HuH-7.5 (cell line): ENCODE measurements at places on chromosomes 12 and 14.
A peak's percentile ranks its signal among the peaks of the same experiment; 100 is the strongest.

DNA sequence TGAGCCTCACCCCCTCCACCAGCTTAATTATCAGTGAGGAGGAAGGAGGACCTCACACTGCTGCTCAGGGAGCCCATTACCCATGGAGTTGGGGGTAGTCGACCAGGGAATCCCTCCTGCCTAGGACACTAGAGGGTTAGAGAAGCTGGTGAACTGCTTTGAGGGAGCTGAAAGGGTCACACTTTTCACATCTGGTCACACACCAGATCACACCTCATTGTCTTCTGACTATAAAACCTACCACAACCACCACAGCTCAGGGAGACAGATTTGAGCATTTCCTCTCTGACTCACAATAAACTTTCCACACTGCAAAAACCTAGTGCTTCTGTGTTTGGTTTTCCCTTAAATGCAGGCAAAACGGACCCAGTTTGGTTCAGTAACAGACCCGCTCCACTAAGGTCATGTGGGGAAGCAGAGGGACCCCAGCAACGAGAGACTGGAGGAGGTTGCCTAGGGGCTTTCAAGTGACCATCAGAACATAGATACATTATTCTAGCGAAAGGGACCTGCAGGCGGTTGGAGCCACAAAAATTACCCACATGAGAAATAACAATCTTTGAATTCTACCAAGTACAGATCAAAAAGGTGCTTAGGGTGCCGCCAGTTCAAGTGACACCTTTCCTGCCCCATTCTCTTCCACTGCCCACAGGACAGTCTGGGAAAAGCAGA lies 151.4 kb upstream of the AVPR1A start:
- DNase-seq = no peak

DNA sequence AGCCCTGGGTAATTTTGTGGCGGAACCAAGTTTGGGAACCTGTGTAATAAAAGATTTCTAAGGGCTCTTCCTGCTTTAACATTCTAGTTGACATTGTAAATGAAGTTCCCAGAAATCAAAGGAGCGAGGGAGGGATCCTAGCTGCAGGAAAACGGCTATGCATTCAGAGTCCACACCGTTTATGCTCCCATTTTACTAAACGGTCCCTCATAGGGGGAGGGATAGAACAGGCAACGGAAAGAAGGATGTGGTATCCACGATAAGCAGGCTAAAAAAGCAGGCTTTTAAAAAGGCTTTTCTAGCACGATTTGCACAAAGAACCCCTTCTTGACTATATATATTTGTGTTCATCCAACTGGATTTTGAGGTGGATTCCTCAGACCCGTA lies 559 bp downstream of the SYNJ2BP start:
- DNase-seq = no peak

GRCh38 chr14:80946797-80947196 lies 5.3 kb upstream of the CEP128 start:
- no peak for DNase-seq

DNA sequence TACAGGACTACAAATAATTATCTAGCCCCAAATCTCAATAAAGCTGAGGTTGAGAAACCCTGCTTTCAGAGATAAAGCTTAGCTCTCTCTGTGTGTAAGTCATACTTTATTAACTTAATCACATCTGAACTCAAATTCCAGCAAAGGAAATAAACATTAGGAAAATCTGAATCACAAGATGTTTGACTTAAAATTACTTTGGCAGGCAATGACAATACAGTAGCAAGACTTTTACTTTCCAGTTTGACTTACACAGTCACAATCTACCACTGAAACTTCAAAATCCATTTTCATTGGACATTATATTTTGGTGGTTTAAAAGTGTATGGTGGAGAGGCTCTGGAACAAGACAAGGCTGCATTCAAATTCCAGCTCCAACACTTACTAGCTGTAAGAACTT lies 11.4 kb downstream of the TMEM116 start:
- no peak for DNase-seq

GRCh38 chr12:96014943-96015599 lies 18.9 kb upstream of the HAL start:
- DNase-seq = no peak

DNA sequence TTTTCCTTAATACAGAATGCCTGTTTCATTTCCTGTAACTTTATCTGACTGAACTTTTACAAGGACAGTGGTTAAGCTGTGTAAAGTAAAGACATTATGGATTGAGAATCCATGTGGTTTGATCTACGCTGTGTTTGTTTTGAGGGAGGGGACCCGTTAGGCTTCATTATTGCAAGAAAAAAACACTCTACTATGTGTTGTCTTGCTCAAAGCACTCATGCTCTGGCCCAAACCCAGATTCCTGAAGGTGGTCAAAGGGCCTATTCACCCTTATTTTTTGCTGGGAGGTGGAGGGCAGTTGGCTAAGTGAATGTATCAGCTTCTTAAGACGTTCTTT lies 11.9 kb downstream of the RNF10 start:
- no peak for DNase-seq

DNA sequence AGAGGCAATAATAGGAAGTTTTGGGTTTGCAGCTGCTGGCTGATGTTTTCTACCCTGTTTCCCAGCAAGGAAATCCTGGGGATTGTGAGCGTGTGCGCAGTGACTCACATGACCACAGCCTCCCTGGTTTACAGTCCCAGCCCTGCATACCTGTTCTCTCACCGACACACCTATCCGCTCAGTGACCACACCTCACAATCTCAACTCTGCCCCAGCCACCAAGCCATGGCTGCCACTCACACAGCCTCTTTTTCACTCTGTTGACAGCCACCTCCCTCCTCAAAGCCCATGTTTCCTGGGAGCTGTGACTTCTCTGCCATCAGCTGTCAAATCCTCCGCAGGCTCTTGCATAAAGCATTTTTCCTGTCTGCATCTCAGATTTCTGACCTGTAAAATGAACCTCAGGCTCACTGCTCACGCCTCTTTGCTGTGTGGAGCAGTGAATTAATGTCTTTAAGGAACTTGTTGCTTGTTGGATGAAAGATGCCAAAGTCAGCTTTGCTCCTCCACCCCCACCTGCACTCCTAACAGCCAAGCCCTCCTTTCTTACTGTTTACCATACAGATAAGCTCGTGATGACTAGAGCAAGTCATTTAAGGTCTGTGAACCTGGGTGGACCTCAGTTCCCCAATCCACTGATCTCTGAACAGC lies 43.5 kb downstream of the B4GALNT3 start:
- peak; percentile 54 for DNase-seq

- no peak for DNase-seq
These were observed 361.7 kb downstream of the SNAPC1 start for GRCh38 chr14:62123961-62124360.

DNA sequence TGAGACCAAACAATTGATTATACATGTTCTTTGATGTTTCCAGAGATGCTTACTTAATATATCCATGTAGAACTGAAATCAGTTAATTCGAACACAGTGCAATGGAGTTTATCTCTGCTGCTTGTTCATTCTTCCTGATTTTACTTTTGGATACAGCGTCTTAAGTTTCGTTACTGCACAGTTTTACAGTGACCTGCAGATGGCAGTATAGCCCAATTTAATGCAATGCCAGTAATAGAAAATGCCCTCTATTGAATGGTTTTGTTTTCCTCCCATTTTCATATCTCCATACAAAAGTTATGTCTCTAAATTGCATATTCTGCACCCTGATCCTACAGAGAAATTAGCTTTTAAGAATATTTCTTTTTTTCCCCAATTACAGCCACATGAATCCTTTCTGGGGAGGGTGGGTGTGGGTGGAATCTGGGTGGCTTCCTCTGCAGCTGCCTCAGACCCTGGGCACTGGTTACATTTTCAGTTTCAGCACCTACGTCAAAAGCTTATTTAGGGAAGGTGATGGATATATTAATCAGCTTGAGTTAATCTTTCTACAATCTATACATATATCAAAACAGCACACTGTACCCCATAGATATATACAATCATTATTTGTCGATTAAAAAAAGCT lies 101.1 kb upstream of the DCD start:
- DNase-seq = peak; percentile 29

- DNase-seq = no peak
These were observed 3.9 kb downstream of the CEBPE start for GRCh38 chr14:23115039-23115731.

DNA sequence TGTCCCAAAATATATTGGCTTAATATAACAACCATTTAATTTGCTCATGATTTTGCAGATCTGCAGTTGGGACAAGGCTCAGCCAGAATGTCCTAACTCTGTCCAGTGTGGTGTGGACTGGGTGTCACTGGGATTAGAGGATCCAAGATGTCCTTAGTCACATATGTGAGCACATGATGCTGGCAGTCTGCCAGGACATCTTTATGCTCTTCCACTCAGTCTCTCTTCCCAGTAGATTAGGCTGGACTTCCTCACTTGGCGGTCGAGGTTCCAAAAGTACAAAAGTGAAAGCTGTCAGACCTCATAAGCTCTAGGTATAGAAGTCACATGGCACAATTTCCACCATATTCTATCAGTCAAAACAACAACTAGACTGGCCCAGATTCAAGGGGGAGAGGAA lies 167.9 kb upstream of the NTF3 start:
- no peak for DNase-seq

DNA sequence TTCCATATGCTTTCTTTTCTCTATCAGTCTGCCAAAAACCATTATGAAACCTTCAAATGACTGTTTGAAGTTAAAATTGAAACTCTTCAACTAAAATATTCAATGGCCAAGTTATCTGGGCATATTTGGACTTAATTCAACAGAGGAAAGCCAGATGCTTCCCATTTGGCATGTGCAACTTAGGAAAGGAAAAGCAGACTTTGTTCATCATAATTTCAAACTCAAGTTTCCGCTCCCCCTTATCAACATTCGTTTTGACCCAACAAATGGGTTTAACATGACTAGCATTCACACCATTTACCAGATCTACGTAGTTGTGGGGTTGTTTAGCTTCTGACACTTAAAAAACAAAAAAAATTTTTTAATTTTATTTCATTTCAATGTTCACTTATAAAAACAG lies 75.7 kb downstream of the PLEKHG7 start:
- no peak for DNase-seq

- no peak for DNase-seq
These were observed 6.9 kb upstream of the PIP4K2C start for GRCh38 chr12:57584050-57584449.

- no peak for DNase-seq
These were observed 18.9 kb downstream of the PLEKHG7 start for GRCh38 chr12:92721656-92722055.

GRCh38 chr12:42770261-42770660 lies 180.7 kb upstream of the PRICKLE1 start:
- no peak for DNase-seq

GRCh38 chr14:34722723-34723545 lies 8.5 kb upstream of the CFL2 start:
- peak; percentile 53 for DNase-seq

DNA sequence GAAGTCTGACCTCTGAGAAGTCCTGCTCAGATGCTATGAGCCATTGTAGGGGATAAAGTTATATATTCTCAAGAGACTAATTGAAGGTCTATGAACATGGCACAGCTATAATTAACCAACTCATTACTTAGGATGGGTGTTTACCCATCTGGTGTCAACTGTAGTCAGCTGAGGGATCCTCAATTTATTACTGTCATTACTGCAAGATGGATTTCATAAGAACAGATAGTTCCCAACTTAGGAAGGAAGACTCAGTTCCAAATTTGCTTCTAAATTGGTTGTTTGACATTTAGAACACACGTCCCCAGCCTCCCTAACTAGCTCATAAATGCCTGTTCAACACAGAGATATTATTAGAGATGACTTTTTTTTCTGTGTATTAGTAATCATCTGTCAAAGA lies 81.4 kb downstream of the FRMD6 start:
- no peak for DNase-seq

DNA sequence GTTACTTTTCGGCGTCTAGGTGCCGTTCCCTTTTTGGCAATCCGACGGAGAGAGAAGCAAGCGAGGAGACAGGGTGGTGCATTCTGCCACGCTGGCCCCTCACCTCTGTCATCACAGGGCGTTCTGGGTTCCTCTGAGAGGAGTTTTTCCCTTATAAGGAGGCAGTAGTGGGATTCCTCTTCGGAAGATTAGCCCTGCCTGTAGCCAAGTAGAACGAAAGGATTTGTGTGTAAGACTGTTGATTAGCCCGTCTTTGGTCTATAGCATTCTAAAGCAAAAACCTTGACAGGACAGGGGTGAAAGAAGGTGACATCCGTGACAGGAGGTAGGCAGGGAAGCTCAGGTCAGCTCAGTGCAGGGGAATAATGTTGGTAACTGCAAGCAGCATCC lies 9.1 kb upstream of the NEMF start:
- no peak for DNase-seq

GRCh38 chr12:105406497-105406896 lies 76.0 kb downstream of the C12orf75 start:
- DNase-seq = no peak

DNA sequence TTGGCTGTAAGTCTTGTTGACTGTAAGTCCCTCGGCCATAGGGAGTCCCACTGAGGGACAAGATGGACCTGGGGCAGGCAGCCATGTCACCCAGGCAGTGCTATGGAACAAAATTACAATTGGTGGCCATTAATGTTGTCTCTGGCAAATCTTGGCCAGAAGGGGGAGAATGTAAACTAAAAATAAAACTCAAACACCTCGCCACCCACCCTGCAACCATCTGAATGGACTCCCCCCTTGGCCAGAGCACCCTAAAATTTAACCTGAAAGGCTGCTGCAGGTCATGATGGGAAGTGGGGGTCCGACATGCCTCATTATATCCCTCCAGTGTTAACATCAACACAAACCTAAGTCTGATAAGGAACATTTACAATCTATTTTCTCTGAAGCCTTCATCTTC lies 8.2 kb downstream of the SLC22A17 start:
- DNase-seq = no peak

- DNase-seq = no peak
These were observed 50.0 kb downstream of the VWF start for GRCh38 chr12:6074427-6074826.
